ENCODE measurements at places on chromosomes 7 and 10.

DNA sequence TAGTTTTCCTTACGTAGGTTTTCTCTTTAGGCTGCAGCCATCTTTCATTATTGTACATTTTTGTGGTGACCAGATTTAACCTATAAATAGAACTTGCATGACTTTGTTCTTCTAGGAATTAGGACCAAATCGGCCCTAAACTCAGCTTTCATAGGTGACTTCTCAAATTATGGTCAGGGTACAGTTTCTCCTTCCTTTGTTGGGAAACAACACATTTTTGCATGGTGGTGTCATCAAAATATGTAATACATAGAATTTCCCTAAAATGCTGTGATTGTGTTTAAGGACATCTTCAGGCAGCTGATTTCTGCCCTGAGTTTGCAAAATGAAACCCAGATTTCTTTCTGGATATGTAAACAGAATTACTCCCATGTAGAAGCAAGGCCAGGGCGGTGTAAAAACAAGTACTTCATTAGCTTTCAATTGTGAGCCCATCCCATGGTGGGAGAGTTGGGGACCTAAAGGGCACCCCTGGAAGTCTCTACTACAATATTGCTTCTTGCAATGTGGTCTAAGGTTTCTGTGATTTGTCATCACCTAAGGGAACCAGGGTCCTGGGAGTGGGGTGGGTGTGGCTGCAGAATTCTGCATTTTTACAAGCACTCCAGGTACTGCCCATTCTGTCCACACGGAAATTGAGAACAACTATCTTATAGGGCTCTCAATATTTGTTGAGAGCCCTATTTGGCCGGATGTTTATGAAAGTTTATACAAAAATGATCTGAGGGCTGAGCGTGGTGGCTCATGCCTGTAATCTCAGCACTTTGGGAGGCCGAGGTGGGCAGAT is 121.0 kb upstream of the FAM171A1 start:
- no peak for DNase-seq

DNA sequence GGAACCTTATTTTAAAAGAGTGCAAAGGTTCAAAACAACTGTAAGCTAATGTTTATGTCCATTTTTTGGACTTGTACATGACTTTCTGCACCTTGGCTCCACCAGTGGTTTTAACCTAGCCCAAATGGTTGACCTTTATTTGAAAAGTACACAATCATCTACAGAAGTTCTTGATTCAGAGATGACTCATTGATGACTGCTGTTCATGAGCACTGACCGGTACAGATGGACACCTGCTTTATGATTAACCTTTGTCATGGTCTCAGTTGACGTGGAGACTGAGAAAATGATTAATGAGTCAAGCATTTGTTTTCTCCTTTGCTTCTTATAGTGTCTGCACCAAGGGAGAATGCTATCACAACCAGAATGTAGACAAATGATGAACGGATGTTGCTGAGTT is 55.7 kb upstream of the PTER start:
- no peak for DNase-seq

DNA sequence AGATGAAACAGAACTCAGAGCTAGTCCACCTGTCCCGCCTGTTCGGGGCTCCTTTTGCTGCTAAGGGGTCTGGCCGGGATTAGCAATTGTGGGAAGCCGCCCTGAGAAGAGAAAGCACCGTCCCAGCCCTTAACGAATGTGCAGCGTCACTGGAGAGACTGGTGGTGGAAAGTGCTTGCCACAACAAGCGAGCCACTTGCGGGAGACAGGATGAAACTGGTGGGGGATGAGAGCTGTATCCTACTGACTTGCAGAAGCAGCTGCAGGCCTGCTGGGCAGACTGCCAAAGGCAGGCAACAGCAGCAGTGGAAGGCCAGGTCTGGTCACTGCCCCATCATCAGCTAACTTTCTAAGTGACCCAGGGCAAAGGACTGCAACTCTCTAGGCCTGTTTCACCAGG is 95.4 kb downstream of the FAM53B start:
- no peak for DNase-seq

- no peak for DNase-seq
These were observed 18.6 kb downstream of the FGFR2 start for GRCh38 chr10:121579656-121580055.

DNA sequence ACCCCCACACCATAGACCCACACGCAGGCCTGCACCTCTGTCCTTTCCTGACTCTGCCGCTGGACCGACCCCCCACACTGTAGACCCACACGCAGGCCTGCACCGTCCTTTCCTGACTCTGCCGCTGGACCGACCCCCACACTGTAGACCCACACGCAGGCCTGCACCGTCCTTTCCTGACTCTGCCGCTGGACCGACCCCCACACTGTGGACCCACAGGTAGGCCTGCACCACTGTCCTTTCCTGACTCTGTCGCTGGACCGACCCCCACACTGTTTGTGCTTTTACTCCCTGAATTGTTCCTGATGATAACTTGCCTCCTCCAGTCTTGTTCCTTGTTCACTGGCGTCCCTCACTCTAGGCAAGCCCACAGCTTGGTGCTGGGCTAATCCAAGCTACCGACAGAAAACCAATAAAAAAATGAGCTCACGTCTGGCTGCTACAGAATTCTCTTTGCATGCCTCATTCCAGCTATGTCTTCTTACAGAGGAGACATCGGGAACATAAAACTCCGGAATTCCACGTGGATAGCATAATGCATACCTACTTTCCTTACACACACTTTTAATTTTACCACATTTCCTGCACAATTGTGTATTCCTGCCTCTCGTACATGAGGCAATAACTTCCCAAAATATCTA is 494.3 kb downstream of the PTPRN2 start:
- DNase-seq, result no peak

- no peak for DNase-seq
These were observed 7.5 kb downstream of the LARP4B start for GRCh38 chr10:923844-924523.

GRCh38 chr10:33655921-33656320 is 321.5 kb upstream of the NRP1 start:
- no peak for DNase-seq

DNA sequence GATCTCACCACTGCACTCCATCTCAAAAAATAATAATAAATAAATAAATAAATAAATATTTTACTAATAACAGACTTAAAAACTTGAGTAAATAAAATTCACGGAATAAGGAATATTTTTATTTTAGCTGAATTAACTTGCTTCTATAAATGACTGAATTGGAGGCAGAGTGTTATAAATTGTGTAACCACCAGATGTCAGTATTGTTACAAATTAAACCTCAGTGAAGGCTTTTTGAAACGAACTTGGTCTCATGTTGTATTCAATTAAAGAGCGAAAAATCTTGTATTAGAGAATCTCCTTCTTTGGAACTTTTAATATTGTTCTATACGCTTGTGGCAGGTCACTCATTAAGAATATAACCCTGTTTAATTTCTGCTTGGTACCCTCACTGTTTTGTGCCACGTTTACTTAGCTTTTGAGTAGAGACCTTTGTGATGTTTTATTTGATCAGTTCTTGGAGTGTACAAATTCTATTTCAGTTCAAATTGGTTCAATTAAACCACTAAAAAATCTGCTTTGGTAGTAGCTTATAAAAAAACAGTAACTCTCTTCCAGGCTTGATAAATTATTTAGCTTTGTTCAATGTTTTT is 45.6 kb upstream of the SCIN start:
- DNase-seq, result peak; percentile 30

- no peak for DNase-seq
These were observed 97.0 kb downstream of the BAMBI start for GRCh38 chr10:28774051-28774995.

DNA sequence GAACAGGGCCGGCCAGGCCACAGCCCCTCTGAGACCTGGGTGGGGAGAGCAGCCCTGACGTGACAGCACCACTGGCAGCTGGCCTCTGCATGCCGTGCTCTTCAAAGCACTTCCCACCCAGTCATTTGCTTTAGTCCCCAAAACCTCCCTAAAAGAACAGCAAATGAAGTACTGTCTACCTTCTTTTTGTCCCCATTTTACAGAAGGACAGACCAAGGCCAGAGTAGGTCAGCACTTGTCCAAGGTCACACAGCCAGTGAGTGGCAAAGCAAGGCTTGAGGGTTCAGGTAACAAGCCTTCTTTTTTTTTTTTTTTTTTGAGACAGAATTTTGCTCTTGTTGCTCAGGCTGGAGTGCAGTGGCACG is 15.1 kb downstream of the ATP6V1F start:
- DNase-seq, result no peak

GRCh38 chr10:26824015-26824690 is 36.6 kb downstream of the ABI1 start:
- DNase-seq, result no peak

DNA sequence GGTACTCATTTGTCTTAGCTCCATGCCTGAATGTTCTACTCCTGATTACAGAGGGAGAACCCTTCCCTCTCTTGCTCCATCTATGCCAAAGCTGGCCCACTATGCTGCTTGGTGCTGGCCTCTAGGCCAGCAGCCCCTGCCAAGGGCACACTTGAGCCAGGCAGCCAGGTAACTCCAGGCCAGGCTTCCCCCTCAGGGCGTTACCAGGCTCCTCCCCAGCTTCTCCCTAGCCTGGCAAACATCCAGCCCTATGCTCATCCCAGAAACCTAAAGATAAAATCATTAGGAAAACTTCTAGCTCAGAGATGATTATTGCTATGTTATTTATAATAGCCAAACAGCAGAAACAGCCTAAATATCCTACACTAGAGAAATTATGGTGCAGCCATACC is 103.7 kb downstream of the KCNMA1 start:
- no peak for DNase-seq

DNA sequence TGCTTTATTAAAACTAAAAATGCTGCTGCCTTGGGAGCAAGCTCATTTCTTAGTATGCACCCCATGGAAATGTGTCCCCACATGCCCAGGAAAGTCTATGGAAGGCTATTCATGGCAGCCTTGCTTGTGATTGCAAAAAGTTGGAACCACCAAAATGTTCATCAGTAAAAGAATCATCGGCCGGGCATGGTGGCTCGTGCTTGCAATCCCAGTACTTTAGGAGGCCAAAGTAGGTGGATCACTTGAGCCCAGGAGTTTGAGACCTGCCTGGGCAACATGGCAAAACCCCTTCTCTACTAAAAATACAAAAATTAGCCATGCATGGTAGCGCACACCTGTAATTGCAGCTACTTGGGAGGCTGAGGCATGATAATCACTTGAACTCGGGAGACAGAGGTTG is 79.8 kb downstream of the ARHGAP22 start:
- DNase-seq, result no peak

- no peak for DNase-seq
These were observed 12.7 kb upstream of the MIOS start for GRCh38 chr7:7554021-7554432.

DNA sequence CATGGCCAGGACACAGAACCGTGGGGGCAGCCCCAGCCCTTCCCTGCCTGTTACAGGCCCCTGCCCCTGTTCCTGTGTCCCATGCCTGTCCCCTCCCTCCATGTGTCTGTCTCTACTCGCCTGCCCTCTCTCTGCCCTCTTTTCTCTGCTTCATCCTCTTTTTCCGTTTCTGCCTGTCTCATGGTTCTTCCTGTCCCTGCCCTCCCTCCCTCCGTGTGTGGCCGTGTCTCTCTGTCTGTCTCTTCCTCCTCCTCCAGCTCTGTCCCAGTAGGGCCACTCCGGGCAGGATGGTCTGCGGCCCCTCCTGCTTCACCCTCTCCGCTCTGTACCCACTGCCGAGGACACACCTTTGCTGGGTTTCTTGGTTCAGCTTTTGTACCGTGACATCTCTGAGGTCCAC is 137.4 kb downstream of the FAM53B start:
- DNase-seq, result no peak

- DNase-seq, result no peak
These were observed 39.0 kb downstream of the BZW2 start for GRCh38 chr7:16684935-16685334.

- DNase-seq, result no peak
These were observed 900 bp downstream of the CDHR1 start for GRCh38 chr10:84195044-84195830.

DNA sequence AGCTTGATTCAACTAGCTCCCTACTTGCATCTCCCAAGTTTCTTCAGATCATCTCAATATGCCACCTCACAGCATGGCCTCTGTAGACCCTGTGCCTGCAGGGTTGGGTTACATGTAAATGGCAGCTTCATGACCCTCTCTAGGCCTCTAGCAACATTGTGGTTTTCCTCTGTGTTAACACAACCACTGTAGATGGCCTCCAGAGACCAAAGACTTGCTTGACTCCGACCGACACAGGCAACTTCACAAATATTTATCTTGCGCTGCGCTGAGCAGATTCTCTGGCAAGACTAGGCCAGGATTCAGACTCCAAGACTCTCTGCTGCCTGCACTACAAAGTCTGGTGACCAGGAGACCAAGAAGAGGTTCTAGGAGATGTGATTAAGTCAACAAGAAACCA is 75.9 kb downstream of the CNOT4 start:
- DNase-seq, result peak; percentile 23

DNA sequence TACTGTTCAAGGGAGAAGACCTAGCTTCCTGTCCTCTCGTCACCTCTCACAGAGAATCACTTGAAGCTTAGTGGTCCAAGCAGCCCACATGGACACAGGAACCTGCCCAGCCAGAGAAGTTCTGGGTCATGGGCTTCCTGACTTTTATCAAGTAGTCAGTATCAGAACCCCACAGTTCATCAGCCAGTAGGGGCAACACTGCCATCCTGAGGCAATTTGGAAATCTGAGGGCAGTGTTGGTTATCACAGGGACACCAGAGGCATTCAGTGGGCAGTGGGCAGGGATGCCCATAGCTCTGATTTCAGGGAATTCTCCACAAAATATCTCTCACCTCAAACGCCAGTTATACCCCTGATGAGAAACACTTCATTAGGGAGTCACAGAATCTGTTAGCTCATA is 22.5 kb upstream of the MGAM2 start:
- DNase-seq, result no peak

DNA sequence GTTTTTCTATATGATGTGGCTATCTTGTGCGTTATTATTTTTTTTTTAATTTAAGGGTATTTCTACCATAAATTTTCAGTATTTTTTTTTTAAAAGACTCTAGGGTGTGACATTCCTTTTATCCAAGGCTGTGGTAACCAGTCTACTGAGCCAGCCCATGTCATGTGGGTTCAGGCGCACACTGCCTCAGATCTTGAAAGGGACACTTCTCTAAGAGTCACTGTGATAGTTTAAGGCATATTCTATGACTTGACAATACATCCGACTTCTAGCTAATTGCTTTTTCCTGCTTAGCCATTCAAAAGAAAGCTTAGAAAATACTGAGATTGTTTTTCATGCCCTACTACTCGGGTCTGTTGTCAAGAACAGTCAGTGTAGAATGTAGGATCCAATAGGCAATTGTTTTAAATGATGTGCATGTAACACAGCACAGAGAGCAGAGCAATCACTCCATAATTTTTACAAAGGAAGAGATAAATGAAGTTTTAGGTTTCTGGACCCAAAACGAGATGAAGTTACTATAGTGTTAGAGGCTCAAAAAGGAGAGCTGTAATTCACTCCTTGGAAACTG is 263.7 kb downstream of the SORCS3 start:
- no peak for DNase-seq
